ENCODE measurements at places on chromosomes 2 and 18. TPM values are rescaled to one million over a fixed set of nuclear protein-coding genes. Genes with fewer than 3 reads are reported as not detected.

The CRYGC gene
- total RNA-seq: not detected

The KCNS3 gene
- total RNA-seq: 0.07 TPM

The SULT1C2 gene
- not detected for total RNA-seq

The FAM124B gene
- 0.34 TPM for total RNA-seq

The GALR1 gene
- not detected for total RNA-seq

The ADAM23 gene
- total RNA-seq: 0.15 TPM

The SLC14A1 gene
- 0.49 TPM for total RNA-seq

The GLB1L gene
- total RNA-seq: 4.9 TPM

The EFHD1 gene
- total RNA-seq: 0.13 TPM

The GPR39 gene
- not detected for total RNA-seq

The CFC1 gene
- total RNA-seq: not detected

The IAH1 gene
- 78.6 TPM for total RNA-seq

The LAMA3 gene
- total RNA-seq: not detected

The REG3A gene
- not detected for total RNA-seq

The REG1B gene
- total RNA-seq: not detected

The LRATD1 gene
- total RNA-seq: not detected

The GPBAR1 gene
- total RNA-seq: 0.78 TPM

The CFAP53 gene
- 0.31 TPM for total RNA-seq

The KATNAL2 gene
- 0.27 TPM for total RNA-seq

The BCL11A gene
- total RNA-seq: not detected

The ST6GAL2 gene
- not detected for total RNA-seq

The DNAJC27 gene
- total RNA-seq: 7.0 TPM

The KCNJ3 gene
- not detected for total RNA-seq

The STAT4 gene
- total RNA-seq: 57.4 TPM

Data from activated T-helper 1 cell treated with anti-CD3 and anti-CD28 coated beads, Interleukin-12 subunit alpha, Interleukin-12 subunit beta, Interleukin-2, Interleukin-4 antibody, amounts not matched to agents 30 ng/mL and 10 ng/mL and 1 ng/mL, durations not matched to agents 14 hours and 24 hours and 36 hours (primary cell).